HuH-7 (cell line): ENCODE measurements at places on chromosomes 11 and 22.

DNA sequence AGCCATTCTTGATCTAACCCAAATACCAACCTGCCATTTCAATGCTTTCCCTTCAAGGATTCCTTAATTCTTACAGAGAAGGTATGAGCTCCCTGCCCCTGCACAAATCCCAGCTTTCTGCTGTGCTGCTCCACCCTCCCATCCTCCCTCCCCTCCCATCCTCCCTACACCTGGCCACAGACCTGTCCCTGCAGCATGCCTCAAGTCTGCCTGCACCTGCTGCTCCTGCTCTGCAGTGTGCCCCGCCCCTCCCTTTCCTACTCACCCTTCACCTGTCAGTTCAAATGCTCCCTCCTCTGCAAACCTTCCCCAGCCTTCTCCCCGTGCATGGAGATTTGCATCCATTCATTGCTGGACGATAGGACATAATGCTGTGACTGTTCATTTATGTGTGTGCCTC, 139.9 kb upstream of the NARS2 start:
- DNase-seq, result no peak

- DNase-seq, result no peak
Observed at GRCh38 chr22:22927888-22928665, 40.5 kb downstream of the IGLL5 start.

GRCh38 chr22:30015846-30016245, 64.4 kb upstream of the HORMAD2 start:
- no peak for DNase-seq

- no peak for DNase-seq
Observed at GRCh38 chr22:19565382-19566278, 41.4 kb upstream of the CLDN5 start.

DNA sequence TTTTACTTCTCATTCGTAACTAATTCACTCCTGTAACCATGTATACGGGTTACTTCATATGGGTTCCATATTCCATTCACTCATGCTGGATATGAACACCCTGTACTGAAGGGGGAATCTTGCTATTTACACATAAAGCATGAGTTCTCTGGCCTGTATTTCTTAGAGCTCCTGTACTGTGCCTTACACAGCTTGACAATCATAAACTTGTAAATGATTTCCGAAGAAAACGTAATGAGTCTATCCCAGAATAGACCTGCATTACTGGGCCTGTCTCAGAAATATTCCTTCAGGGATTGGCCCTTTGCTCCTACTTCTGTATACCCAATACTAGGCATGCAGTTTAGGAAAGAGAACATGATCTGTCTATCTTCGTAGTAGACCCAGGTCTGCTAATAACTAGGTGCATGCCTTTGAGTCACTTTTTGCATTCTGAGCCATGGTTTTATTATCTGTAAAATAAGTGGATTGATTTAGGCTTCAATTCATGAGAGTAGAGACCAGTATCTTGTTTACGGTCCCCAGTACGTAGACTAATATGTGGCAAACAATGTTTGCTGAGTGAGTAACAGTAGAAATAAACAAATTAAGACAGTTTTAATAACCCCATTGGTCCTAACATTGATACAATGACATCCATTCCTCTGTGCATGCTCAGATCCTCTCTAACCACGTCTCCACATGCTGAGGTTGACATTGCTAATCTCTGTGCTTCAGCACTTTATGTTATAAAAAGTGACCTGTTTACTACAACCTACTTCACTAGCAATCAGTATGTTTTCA, 1.2 kb downstream of the CCDC34 start:
- DNase-seq, result no peak

DNA sequence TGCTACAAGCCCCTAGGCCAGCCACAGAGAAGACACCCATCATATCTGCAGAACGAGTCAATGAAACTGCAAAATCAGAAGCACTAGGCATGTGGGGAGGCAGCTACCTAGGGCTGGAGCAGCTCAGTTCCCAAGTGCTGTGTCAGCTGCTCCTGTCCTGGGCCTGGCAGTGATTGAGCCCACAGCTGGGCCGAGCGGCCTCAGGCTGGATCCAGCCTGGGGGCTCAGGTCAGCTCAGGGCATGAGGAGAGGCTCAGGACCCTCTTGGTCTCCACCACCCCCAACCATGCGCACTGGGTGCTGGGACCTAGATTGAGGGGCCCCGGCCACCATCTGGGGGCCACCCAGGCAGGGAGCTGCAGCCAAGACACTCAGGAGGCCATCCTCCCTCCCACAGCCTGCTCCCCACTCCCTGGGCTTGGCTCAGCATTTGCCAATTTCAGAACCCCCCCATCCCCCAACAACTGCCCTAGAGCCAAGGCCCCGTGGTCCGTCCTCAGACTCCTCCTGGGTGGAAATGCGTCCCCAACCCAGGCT, 2.4 kb upstream of the TNNT3 start:
- DNase-seq, result no peak

GRCh38 chr22:33035272-33035863, 22.8 kb downstream of the SYN3 start:
- DNase-seq, result no peak
